ENCODE measurements at places on chromosomes 5 and 9. TPM values are rescaled to one million over a fixed set of nuclear protein-coding genes. Genes with fewer than 3 reads are reported as not detected.

Gene CNOT8
- 91.8 TPM for total RNA-seq

Gene CD274
- total RNA-seq = 22.5 TPM

Gene ZFP2
- total RNA-seq = 0.55 TPM

Gene FOXD4L3
- total RNA-seq = not detected

Gene NUTM2F
- not detected for total RNA-seq
